AG09319 (cell line): ENCODE measurements at places on chromosomes 11 and 22.

GRCh38 chr11:67667490-67668191 lies 6.8 kb downstream of the ALDH3B2 start:
- no peak for DNase-seq

DNA sequence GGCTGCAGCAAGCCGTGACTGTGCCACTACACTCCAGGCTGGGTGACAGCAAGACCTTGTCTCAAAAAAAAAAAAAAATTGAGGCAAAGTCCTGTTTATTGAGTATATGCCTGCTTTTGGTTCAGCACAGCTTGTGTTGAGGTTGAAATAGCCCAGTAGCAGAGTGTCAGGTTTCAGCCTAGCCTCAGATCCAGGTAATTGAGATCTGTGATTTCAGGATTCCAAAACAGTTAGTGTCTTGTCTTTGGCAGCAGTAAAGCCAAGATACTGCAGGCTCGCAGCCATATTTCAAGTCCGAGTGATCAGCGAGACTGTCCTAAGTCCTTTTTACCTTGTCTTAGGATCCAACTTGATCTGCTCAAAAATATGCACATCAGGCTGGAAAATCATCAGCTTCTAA lies 27.0 kb downstream of the CUL5 start:
- DNase-seq = no peak

GRCh38 chr22:47126344-47126811 lies 363.9 kb downstream of the TBC1D22A start:
- no peak for DNase-seq

DNA sequence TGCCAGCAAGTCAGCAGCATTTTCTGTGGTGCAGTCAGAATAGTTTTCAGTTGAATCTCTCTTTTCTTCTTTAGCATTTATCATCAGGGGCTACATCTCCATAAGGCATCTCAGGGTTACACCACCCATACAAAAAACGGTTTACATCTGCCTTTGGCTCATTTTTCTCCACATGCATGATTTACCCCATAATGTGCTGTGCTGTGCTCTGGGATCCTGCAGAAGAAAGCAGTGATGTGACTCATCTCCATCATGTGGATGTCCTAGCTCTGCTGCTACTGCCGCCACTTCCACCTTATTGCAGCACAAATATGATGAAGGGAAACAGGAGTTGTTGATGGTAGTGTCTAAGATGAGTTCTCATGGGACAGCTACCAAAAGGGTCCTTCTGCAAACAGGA lies 30.0 kb upstream of the CCDC179 start:
- no peak for DNase-seq

GRCh38 chr11:134052395-134052987 lies 16.4 kb upstream of the JAM3 start:
- no peak for DNase-seq

DNA sequence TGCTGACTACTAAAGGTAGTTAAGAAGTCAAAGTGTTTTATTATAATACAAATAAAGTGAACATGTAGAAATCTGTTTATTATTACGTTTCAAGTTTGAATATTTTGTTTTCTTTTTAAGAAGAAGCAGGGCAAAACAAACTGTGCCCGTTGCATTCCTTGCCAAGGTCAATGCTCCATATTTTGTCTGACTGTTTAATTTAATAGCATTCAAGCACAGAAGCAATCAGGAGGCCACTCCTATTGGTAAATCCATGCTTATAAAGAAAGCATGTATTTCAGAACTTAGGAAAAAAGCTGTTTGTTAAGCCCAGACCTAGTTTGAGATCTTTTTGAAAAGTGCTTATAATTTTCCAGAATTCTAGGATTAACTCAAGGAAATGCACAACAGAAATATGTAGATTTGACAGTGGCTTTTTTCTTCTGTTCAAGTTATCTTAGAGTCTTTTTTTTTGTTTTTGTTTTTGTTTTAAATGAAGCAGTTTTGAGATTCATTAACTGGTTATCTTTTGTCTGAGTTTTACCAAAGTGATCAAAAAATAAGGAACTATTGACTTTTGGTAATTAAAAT lies 51.7 kb downstream of the ARHGAP42 start:
- peak; percentile 42 for DNase-seq

GRCh38 chr11:113199866-113200265 lies 114.5 kb upstream of the TTC12 start:
- DNase-seq = no peak

- DNase-seq = no peak
Observed at GRCh38 chr11:78399136-78399535, 18.5 kb downstream of the GAB2 start.

DNA sequence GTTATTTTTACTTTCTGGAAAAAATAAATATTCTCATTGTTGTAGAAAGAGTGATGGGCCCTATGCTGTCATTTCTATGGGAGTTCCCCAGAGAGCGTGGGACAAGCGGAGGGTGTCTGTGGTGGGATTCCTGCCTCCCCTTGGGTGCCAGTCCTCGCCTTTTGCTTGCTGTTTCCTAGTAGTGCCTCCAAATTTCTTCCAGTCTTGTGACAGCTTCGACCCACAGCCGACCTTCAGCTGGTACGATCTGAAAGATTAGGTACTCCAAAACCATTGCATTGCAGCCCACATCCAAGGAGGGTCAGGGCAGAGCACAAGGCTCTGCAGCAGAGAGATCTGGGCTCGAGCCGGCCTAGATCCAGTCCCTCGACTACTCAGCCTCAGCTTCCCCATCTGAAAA lies 58.9 kb upstream of the EMID1 start:
- DNase-seq = no peak

GRCh38 chr11:2826679-2827056 lies 58.9 kb downstream of the CDKN1C start:
- DNase-seq = no peak

DNA sequence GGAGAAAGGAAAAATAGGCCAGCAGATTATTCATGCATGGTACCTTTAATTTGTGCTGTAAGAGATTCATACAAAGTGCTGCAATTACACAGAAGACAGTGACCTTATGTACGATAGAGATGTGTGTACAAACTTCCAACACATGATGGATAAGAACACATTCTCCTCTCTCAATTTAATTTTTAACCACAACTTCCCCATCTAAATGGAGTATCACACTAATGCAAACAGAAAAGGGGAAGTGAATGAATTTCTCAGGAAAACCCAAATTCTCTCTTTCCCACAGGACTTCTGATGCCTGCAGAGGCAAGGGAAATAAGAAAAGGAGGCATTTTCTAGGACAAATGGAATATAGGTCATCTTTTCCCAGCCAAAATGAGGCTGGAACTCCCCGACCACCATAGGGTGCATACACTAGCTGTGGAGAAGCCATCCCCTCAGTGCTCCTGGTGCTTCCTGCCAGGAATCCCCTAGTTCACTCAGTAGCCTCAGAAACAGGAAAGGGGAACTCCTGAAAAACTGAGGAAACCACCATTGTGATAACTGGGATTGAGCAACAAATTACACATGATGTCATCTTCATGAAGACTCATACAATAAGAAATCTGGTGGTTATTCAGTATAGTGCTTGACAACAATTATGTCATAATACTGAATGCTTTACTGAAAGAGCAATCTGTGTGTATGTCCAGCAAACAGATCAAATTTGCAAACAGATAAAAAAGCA lies 22.4 kb downstream of the MMP10 start:
- no peak for DNase-seq
